Esophagus squamous epithelium (tissue), 5 donors: ENCODE measurements at places on chromosomes 16 and 17.

GRCh38 chr17:54013072-54013471 lies 190.3 kb downstream of the KIF2B start:
- no peak for DNase-seq

DNA sequence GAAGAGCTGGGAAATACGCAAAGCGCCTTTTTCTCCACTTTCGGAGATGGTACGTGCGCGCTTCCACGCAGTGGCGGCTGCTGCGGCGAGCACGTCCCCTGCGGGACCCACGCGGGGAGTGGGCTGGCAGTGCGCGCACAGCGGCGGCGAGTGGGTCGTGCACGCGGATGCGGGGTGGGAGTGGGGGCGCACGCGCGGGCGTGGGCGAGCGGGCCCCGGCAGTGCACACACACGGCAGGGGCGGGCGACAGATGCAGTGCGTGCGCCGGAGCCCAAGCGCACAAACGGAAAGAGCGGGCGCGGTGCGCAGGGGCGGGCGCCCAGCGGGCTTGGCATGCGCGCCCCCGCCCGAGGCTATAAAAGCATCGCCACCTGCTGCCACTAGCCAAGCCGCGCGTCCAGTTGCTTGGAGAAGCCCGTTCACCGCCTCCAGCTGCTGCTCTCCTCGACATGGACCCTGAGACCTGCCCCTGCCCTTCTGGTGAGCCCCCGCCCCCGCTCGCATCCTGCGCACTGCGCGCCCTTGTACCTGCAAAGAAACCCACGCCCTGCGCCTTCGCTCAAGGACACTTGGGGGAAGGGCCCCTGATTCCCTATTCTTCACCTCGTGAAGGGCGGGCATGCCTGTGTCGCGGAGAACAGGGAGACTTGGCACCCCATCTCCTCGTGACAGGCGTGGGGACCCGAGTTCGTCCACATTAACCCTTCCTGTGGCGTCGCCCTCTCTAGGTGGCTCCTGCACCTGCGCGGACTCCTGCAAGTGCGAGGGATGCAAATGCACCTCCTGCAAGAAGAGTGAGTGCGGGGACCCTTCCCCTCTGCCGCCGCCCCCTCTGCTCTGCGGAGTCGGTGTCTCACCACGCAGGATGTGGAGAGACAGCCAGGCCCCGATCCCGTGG lies at the start of gene MT3:
MT3 (plus strand) TSS at position 388 of the 899 bp plus-strand sequence; CDS start at position 451, 63 bp downstream.
- DNase-seq = no peak

DNA sequence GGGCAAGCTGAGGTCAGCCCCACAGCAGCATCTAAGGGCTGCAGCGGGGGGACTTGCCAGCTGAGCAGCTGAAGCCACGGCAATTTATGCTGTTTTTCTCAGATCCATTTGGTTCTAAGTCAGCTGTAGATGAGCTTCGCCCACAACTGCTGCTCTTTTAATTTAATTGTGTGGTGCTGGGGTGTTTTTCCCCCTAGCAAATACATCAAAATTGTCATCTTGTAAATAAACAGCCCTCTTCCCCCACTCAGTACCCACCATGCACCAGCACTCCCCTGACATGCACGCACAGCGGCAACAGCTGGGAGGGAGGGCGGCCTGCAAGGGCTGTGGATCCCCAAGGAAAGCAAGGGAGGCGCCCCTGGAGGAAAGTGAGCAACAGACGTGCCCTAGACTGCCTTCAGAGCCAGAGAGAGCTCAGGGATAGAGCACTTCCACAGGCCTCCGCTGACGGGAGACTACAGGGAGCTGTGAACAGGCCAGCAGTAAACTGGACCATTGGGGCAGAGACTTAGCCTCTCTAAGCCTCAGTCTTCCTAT lies 149.5 kb downstream of the TMEM132E start:
- no peak for DNase-seq

GRCh38 chr16:57788252-57788841 lies 13.9 kb downstream of the KIFC3 start:
- no peak for DNase-seq
